ENCODE measurements at places on chromosomes 13 and 19. TPM values are rescaled to one million over a fixed set of nuclear protein-coding genes. Genes with fewer than 3 reads are reported as not detected.

ANGPTL8 gene
- total RNA-seq: not detected

CEACAM20 gene
- not detected for total RNA-seq

METTL21C gene
- total RNA-seq: not detected

DHDH gene
- 1.4 TPM for total RNA-seq

ZNF616 gene
- total RNA-seq: 0.82 TPM

PARP4 gene
- total RNA-seq: 31.5 TPM

PGLYRP1 gene
- not detected for total RNA-seq

MEIOSIN gene
- total RNA-seq: not detected

FSD1 gene
- 8.4 TPM for total RNA-seq

ZNF627 gene
- total RNA-seq: 2.8 TPM

CYP2S1 gene
- 26.6 TPM for total RNA-seq
